ENCODE measurements at places on chromosomes 5 and 9.

DNA sequence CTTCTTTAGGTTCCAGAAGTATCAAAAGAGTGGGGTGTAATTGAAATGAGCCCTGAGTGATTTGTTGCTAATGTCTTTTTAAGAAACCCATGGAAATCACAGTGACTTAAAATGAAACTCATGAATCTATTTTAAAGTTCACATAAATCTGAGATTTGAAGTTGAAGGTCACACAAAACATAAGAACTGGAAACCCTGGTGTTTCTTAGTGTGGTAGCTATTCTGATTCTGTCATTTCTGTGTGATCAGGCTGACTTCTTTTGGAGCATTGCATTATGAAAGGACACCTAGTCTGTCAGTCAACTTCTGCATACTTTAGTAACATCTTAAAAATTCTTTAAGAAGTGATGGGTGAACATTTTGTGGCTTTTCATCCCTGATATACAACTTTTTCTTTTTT, 448.8 kb downstream of the TLE4 start:
- DNase-seq, result no peak

DNA sequence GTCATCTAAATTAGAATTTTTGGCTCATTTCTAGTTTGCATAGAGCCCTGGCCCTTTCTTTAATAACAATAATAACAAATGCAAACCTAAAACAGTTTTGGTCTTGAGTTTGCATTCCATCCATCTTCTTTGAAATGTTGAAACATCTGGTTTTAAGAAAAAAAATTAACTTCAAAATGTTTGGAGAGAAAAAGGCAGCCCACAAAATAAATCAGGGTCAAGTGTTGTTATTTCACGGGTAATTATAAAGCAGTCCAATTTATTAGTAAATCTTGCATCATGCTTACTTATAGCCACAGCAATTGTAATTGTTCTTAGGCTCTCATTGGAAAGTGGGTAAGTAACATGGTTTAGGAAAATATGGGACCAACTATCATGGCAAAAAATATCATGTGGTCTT, 247.0 kb upstream of the MEF2C start:
- no peak for DNase-seq

DNA sequence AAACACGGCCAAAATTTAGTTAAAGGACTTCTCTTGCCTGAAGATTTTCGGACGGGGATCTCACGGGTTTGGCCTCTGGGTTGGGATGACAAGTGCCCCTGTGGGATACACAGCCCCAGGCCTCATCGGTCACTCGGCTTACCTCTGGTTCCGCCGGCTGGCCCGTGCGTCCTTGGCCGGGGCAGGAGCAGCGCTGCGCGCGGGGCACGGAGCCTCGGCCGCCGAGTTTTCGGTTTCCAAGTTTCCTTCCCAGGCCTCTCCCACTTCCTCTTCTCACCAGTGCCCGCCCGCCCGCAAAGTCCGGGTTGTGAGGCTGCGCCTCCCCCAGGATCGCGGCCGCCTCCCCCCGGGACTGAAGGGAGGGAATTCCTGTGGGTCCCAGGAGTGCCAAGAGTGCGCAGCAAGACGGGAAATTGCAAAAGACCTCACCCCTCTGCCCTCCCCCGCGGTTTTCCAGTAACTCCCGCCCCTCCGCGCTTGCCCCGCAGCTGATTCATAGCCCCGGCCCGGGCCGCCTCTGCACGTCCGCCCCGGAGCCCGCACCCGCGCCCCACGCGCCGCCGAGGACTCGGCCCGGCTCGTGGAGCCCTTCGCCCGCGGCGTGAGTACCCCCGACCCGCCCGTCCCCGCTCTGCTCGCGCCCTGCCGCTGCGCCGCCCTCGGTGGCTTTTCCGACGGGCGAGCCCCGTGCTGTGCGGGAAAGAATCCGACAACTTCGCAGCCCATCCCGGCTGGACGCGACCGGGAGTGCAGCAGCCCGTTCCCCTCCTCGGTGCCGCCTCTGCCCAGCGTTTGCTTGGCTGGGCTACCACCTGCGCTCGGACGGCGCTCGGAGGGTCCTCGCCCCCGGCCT, at the start of gene OSMR:
OSMR (plus strand) TSS at position 487 of the 853 bp plus-strand sequence. CDS start 23,033 bp downstream, outside the sequence.
- DNase-seq, result no peak

GRCh38 chr5:54882841-54883240, 102.6 kb downstream of the ESM1 start:
- no peak for DNase-seq

DNA sequence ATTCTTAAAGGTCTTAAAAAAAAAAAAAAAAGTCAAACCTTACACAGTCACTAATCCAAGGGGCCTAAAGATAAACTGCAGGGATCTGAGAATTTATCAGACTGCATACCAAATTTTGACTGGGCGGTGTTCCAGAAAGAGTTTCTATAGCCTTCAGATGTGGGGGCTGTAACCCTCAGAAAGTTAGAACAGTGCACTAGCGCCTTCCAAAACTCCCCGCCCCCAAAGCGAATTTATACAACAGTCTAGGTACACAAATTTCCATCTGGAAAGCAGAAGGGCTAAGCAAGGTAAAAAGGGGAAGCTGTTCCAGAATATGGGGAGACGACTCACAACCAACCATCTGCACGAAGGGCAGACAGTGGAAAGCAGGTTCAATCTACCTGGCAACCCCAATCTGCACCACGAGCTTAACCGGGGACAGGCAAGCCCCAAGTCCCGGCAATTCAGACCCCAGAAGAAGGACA, 813 bp downstream of the ERMP1 start:
- no peak for DNase-seq

- no peak for DNase-seq
These were observed 6.1 kb downstream of the PCYOX1L start for GRCh38 chr5:149363936-149364335.

GRCh38 chr5:126763371-126763770, 13.6 kb upstream of the LMNB1 start:
- no peak for DNase-seq

DNA sequence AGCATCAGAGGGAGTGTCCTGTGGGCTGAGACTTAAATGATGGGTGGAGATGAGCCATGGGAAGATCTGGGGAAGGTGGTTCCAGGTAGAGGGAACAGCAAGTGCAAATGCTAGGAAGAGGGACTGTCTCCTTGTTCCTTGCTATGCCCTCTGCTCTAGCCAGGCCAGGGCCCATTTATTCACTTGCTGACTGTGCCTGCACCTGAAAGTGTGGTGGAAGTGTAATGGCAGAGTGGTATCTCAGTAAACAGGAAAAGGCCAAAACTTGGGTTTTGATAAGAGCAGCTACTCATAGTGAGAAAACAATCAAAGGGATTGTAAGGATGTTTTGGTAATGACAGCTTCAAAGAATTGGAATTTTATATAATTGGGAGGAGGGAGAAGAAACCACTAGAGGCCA, 32.4 kb downstream of the TLE4 start:
- DNase-seq, result no peak

DNA sequence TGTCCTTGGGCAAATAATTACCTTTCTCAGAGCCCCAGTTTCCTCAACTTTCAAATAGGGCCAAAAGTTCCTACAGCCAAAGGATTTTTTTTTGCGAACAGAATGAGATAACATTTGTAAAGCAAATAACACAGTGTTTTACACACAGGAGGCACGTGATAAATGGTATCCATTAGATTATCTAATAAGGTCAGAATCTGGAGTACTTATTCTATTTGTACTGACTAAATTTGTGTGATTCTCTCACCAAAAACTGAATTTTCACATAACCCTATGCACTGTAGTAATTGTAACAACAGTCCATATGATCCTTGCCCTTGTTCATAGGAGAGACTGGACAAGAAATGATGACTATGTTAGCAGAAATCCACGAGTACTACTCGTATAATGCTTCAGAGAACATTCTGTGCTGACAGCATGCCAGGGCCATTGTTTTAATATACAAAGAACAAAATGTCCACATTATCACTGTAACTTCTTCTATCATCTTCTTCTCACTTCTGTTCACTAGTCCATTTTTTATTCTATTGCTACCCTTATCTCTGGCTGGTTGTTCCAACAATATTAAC, 13.9 kb upstream of the FEM1C start:
- DNase-seq, result no peak

GRCh38 chr9:16985559-16986348, 115.3 kb upstream of the BNC2 start:
- DNase-seq, result no peak

GRCh38 chr9:81597419-81598122, 91.8 kb downstream of the TLE1 start:
- no peak for DNase-seq

- DNase-seq, result no peak
These were observed 60.5 kb downstream of the NUP155 start for GRCh38 chr5:37310360-37310759.

GRCh38 chr5:113070901-113071300, 94.3 kb downstream of the DCP2 start:
- no peak for DNase-seq

DNA sequence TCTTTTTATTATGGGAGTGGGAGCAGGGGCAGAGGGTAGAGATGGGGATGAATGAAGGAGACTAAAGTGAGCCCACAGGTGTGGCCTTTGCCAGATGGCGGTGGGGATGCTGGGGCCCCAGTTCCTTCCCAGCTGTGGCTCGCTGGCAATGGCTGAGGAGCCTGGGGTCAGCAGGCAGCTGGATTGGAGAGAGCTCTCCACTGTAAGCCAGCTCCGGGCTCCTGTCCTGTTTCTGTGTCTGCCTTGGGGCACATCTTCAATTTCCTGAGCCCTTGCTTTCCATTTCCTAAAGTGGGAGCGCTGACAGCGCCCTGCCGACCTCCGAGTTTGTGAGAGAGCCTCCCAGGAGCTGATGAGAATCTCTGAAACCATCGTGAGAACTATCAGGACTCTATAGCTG, 75.6 kb upstream of the SPRY4 start:
- no peak for DNase-seq

- no peak for DNase-seq
These were observed 50.4 kb downstream of the DAB2IP start for GRCh38 chr9:121701736-121702261.

DNA sequence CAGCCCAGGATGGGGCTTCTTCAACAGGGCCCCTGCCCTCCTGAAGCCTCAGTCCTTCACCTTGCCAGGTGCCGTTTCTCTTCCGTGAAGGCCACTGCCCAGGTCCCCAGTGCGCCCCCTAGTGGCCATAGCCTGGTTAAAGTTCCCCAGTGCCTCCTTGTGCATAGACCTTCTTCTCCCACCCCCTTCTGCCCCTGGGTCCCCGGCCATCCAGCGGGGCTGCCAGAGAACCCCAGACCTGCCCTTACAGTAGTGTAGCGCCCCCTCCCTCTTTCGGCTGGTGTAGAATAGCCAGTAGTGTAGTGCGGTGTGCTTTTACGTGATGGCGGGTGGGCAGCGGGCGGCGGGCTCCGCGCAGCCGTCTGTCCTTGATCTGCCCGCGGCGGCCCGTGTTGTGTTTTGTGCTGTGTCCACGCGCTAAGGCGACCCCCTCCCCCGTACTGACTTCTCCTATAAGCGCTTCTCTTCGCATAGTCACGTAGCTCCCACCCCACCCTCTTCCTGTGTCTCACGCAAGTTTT, 23.6 kb downstream of the PCDHGC5 start:
- peak; percentile 70 for DNase-seq

DNA sequence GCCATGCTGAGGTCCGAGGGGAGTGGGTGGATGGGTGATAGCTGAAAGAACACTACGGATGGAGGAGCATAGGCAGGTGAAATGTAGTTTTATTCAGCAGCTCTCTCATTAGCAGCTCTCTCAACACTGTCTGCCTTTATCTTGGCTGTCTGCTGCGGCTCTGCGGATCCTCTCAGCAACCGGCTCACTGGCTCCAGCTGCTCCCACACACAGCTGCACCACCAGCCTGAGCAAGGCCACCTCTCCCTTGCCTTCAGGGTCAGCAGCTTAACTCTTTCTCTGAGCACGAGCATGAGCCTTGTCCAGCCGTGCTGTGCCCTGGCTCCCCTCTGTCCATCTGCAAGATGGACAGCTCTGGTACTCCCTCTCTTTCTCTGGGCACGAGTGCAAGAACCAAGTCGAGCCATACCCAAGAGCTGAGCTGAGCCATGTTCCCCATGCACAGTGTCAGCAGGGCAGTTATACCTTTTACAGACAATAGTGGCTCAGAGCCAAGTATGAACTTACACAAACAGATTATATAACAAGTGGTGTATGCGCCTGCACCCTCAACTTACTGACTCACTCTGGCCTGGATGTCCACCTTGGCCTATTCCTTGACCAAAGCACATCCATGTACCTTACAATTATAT, 108.5 kb downstream of the MACIR start:
- no peak for DNase-seq

GRCh38 chr9:84622981-84623380, 46.5 kb upstream of the NTRK2 start:
- no peak for DNase-seq

DNA sequence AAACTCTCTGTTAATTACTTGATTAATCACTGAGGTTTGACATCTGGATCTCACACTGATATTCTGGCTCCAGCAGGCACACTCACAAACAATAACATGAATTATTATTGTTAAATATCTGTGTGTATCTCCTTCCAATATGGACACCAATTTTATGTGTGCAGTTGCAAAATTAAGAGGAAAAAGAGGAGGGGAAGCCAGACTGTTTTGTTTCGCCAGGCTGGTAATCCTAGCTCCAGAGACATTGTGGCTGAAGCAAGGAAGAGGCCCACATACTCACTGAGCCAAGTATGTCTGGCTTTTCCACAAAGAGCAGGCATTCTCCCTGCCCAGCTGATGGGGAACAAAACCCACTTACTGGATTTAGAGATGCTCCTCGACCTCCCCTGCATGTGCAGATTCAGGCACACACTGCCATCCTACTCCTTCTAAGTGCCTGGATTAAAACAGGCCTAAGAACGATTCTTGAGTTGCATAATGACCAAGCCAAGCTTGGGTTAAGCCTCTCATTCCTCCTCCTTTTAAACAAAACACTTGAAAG, 181.9 kb downstream of the ESM1 start:
- DNase-seq, result no peak

- no peak for DNase-seq
These were observed 37.8 kb upstream of the CRB2 start for GRCh38 chr9:123318202-123318601.

- no peak for DNase-seq
These were observed 11.5 kb downstream of the GPR150 start for GRCh38 chr5:95631255-95631958.

DNA sequence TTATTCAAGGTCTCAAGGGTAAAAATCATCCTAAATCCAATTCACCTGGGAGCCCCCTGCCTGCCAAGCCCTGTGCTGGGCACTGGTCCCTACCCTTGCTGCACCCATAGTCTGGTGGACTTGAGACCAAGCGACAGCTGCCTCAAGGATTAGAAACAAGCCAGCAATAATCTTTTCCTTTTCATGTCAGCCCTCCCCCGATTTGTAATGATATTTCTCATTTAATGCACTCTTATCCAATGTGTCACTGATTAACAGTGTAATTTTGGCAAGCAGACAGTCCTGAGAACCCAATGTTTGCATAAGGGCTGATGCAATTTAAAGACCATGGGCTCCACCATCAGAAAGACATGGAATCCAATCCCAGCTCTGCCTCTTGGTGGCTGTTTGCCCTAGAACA, 108.9 kb downstream of the ACTL7B start:
- DNase-seq, result no peak

DNA sequence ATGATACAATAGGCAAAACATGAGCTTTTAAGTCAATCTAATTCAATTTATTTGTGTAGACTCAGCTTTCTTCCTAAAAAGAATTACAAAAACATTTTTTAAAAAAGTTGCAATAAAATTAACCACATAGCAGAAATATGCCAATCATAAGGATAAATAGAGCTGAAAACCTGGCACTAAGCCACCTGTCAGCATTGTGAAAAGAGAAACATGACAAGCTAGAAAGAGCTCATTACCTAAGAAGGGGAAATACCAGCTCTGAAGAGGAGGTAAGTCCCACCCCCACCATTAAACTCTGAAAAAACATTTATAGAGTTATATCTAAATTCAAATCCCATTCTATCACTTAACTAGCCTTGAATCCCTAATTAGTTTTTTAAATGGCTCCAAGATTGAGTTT, 372.9 kb downstream of the OSTF1 start:
- no peak for DNase-seq

Measured in NCI-H526 (cell line).